Sciatic nerve (tissue), 2 donors: ENCODE measurements at places on chromosomes 4 and X. TPM values are rescaled to one million over a fixed set of nuclear protein-coding genes. Genes with fewer than 3 reads are reported as not detected.

DNA sequence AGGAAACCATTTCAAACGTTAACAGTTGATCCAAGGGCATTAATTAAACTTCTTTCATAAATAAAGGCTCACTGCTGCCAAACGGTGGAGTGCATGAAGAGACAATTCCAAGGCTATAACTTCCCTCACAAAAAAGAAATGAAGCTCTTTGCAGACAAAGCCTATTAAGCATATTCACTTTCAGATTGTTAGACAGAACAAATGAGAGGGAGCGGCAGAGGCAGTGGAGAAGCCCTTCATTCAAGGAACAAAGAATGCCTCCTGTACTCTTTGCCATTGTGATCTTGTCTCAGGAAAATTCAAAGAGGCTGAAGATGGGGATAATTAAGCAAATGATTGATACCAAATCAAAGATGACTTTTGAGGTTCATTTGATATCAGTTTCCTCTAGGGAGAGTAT lies 370.5 kb upstream of the FAT1 start:
- DNase-seq, result no peak

- DNase-seq, result peak; percentile 21
Observed at GRCh38 chrX:30794497-30794896, 94.6 kb downstream of the TAB3 start.

- DNase-seq, result no peak
Observed at GRCh38 chr4:139403462-139403861, 50.5 kb upstream of the RAB33B start.

GRCh38 chrX:138964501-138964900 lies 253.0 kb upstream of the FGF13 start:
- no peak for DNase-seq

DNA sequence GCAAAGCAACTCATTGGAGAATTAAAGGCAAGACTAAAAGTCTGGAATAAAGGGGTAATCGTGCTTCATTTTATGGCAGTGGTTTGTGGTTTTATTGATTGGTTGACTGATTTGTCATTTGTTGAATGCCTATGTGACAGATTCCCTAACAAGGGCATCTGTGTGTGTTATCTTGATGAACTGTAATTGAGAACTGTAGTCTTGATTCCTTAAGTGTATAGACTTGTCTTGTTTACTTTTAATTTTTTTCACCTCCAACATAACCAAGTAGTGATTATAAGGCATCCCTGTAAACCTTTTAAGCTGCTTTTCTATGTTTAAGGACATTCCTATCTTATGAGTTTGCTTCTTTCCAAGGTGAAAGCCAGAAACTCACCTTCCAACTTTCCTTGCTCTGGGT lies 216.0 kb upstream of the TAPT1 start:
- no peak for DNase-seq

DNA sequence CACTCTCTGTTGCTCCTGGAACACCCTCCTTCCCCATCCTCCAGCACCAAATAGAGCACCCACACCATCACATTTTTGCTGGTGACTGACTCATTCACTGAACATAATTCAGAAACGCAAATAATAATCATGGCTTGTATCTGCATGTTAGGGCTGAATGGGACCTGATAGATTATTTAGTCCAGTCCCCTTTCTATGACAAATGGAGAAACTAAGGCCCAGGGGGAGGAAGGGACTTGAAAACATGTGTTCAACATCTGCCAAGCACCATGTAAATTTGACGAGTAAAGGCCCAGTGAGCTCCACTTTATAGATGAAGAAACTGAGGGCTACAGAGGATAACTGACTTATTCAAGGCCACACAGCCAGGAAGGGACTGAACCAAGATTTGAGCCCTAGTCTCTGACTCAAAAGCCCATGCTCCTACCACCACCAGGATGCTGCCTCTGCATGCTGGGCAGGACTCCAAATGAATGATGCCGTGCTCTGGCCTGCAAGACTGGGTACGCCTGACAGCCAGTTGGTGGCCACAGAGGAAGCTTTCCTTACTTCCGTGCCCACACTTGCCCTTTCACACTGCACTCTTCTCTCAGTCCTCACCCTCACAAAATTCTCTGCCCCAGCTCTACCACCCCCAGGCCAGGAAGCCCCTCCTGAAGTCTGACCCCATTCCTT lies 133.3 kb upstream of the PJA1 start:
- no peak for DNase-seq

- DNase-seq, result no peak
Observed at GRCh38 chrX:16914058-16914457, 32.4 kb upstream of the REPS2 start.

- DNase-seq, result no peak
Observed at GRCh38 chr4:105154576-105154975, 7.9 kb downstream of the TET2 start.

- no peak for DNase-seq
Observed at GRCh38 chr4:150578745-150579501, 3.0 kb upstream of the MAB21L2 start.

DNA sequence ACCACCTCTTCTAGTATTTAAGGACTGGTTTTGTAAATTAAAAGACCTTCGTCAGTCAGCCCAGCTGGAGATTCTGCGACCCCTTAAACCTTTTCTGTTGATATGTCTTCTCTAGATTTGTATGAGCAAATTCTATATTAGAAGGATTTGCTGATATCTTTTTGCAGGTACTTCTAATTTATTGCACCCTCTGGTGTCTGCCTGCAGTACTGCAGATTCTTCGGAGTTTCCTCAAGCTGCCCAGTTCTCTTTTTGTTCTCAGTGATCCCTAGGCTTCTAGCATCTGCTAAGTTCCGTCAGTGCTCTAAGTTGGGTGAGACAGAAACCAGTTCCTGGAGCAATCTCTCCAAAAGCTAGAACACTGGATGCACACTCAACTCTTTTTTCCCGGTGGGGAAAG lies 545.2 kb downstream of the C4orf33 start:
- DNase-seq, result peak; percentile 74

GRCh38 chr4:26021417-26022345 lies 107.7 kb downstream of the SMIM20 start:
- no peak for DNase-seq

DNA sequence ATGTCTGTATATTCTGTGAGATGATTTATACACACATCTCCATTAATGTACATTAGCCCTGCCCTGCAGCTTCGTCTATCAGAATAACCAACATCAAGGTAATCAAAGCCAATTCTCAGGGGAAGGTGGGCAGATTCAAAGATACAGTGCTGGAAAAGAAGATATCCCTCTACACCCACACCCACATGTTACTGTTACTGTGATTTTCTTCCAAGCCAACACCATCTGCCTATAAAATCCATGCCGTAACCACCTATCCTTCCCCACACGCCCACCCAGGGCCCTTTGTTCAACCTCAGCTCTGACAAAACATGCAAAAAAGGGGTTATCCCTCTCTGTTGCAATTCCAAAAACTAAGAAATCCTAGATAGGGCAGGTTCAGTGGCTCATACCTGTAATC lies 20.0 kb downstream of the OPHN1 start:
- no peak for DNase-seq

GRCh38 chr4:145735347-145735675 lies 55.4 kb downstream of the C4orf51 start:
- DNase-seq, result no peak

GRCh38 chr4:7389101-7389701 lies 45.5 kb downstream of the PSAPL1 start:
- DNase-seq, result peak; percentile 54

DNA sequence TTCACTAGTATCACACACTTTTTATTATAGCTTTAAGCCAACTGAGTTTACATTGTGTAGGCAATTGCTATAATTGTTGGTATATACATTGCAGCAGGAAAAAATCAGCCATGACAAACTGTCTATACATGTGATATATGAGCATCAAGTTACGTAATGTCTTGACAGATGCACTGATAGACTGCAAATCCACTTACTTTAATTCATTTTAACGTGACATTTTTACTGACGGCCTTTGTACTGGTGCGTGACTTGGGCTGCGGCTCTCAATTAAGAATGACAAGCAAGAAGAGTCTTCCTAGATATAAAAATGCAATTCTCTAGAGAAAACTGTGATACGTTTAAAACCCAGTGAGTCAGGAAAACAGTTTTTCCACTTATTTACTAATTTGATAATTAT lies 143.8 kb downstream of the ACTRT1 start:
- no peak for DNase-seq

- DNase-seq, result no peak
Observed at GRCh38 chr4:118842055-118842454, 6.1 kb upstream of the SEC24D start.

The SOD3 gene
- 178 TPM for total RNA-seq

The PLXNB3 gene
- 73.1 TPM for total RNA-seq

The SPOCK3 gene
- total RNA-seq, result not detected

The LRIT3 gene
- 0.31 TPM for total RNA-seq

The CTBP1 gene
- 143 TPM for total RNA-seq

The MYL5 gene
- 14.6 TPM for total RNA-seq

The SPANXA1 gene
- not detected for total RNA-seq

The TSPAN6 gene
- 33.3 TPM for total RNA-seq

The FAT1 gene
- total RNA-seq, result 151 TPM
